ENCODE measurements at places on chromosomes 7 and 10.

DNA sequence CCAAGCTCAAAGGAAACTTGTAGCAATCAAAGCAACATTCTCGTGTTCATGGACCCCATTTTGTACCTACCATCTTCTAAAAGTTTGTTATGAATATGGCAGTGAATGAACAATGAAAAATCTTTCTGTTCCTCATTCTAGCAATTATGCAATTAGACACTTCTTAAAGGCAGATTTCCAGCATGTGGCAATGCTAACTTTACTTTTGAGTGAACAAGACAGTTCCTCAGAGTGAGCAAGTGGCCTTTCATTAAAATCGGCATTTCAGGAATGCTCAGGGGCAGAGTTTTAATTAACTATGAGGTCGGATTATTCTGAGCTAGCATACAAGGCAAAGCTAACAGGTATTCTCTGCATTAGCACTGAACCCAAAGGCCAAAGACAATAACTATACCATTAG is 48.4 kb upstream of the NFE2L3 start:
- DNase-seq: no peak

DNA sequence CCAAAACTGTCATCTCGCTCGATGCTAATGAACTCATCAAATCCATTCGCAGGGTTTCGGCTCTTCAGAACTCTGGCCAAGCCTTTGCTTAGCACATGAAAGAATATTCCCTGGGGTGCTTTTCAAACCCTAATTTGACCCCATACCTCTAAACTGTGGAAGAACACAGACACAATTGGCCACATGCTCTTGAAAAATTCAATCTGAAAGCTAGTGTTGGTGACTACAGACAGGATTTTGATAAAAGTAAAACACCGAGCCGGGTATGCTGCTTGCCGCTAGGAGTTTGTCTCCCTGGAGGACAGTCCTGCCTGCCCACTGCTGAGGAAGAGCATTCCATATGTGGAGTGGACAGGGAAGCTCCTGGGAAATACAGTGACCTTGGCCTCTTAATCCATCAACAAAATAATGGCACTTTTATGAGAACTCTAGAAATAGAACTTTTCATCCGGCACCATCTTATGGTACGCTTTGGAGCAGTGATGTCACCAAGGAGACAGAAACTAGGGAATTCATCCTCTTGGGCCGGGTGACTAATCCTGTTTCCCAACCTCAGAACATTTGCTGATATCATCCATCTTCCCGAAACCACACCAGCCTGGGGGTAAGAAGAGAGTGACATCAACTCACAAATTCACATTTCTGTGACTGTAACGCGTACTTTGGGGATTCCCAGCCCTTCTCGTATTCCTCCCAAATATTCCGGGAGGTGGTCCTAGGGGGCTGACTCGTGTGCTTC is 34.2 kb downstream of the MTURN start:
- no peak for DNase-seq

- DNase-seq: no peak
Measured at GRCh38 chr10:79044036-79044632, 24.6 kb upstream of the ZMIZ1 start.

DNA sequence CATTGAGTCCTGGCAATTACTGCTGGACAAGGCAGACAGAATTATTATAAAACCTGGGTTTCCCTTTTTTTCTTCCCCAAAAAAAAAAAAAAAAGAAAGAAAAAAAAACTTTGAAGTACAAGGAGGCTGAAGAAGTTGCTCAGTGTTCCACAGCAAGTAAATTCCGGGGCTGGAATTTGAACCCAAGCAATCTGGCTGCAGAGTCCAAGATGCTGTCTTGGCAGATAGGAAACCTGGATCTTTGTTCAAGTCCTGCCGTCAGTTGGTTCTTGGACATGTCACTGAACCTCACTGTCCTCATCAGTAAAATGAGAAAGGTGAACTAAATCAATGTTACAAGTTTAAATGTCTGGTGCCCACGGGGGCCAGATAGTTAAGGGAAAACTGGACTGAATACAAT is 35.3 kb downstream of the ARID5B start:
- no peak for DNase-seq

DNA sequence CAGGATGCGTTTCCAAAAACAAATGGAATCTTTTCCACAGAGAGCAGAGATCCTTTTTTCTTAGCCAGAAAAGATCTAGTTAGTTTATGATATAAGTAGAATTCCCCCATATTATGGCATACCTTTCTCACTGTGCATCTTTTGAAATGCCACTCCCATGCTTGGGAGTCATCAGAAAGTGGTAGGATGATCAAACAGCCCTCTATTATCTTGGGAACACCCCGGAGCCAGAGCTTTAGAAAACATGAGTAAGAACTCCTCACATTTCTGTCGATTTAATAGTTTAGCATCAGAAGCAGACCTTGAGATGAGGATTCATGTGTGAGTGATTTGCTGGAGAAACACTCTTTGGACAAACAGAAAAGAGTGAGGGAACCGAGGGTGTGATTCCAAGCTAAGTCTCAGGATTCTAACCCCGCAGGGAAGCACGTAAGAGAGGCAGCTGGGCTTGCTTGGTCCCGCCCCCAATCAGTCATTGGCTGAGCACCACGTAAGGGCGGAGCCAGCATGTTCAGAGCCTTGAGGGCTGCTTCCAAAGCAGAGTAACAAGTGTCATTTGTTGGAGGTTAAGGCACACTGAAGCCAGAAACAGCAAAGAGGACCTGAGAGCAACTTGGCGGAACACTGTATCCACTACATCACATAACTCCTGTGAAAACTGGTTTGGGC is 43.7 kb upstream of the NXPH1 start:
- no peak for DNase-seq

GRCh38 chr7:125253452-125254190 is 324.0 kb upstream of the POT1 start:
- DNase-seq: no peak

- DNase-seq: no peak
Measured at GRCh38 chr10:50464004-50464409, 159.7 kb downstream of the SGMS1 start.

- DNase-seq: no peak
Measured at GRCh38 chr10:99365736-99366135, 36.6 kb downstream of the CNNM1 start.

- DNase-seq: no peak
Measured at GRCh38 chr7:28315565-28316410, 96.5 kb upstream of the CREB5 start.

- no peak for DNase-seq
Measured at GRCh38 chr7:29229946-29230345, 35.4 kb downstream of the CHN2 start.

DNA sequence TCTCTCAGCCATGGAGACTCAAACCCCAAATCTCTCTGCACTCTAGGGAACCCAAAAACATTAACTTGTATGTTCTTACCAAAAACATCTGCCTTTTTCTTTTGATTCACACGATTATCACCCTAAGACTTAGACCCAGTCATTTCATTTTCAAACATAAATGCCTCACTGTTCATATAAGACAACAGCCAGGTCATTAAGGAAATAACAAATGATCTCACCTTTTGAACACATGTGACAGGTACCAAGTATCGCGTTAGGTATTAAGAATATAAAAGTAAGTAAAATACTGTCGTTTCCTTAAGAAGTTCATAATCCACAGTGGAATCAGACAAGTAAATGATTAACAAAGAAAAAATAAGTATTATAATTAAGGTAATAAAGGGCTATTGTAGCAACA is 8.8 kb downstream of the TM9SF3 start:
- DNase-seq: no peak

GRCh38 chr7:5492636-5493020 is 69.0 kb upstream of the TNRC18 start:
- DNase-seq: no peak

DNA sequence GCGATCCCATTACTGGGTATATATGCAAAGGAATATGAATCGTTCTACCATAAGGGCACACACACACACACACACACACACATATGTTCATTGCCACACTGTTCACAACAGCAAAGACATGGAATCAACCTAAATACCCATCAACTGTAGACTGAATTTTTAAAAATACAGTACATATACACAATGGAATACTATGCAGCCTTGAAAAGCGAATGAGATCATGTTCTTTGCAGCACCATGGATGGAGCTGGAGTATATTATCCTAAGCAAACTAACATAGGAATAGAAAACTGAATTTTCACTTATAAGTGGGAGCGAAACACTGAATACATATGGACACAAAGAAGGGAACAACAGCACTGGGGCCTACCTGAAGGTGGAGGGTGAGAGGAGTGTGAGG is 72.5 kb downstream of the MARCHF5 start:
- no peak for DNase-seq

DNA sequence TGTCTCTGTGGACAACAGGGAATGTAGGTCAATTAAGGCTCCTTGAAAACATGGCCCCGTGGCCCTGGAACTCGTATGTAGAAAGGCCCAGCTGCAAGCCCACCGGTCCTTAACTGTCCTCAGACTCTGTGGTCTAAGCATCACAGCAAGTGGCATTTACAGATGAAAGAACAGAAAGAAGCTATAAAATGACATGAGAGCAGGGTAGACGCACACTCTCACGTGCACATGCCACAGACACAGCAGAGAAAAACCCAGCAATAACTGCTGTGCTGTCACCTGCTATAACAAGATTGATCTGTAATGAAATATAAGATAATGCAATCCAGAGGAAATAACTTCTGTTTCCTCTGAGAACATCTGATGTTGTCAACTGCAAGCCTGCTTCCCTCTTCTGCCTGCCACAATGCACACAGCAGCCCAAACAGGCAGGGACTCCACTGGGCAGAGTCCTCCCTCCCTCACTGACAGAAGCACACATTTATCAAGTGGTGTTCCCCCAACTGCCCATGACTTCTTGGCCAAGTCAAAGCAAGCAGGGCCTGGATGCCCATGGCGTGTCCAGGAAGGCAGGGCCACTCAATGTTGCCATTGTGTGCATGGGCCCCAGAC is 63.9 kb downstream of the GFRA1 start:
- DNase-seq: no peak

- no peak for DNase-seq
Measured at GRCh38 chr7:31874631-31875386, 187.8 kb downstream of the PPP1R17 start.

GRCh38 chr7:151125846-151126481 is 39.7 kb downstream of the AGAP3 start:
- no peak for DNase-seq

DNA sequence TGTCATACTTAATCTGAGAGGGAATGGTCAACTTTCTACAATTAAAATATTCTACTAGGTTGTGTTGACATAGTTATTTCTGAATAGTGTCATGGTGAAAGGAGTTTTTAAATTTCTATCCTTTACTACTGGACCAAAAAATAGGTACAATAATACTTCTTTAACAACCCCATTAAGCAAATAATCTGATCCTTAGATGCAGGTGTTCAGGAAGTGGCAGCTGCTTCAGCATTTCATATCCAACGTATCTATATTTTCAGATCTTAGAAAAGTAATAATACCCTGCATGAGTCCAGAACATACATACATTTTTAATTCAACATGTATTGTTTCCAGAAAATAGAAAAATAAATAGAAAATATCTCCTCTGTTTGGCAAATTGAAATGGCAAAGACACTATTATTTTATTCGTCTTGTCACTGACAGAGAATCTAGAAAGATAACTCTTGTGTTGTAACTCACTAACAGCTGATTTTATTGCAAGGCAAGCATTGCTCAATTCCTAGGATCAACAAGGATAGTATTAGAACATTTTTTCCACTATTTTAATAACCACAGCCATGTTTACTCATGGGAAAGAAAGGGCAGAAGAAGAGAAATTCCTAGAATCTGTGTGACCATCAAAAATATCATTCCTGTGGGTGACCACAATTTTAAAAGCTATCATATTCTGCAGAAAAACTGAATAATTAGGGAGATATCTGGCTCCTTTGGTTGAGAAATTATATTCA is 159.3 kb upstream of the CNTNAP2 start:
- no peak for DNase-seq

- DNase-seq: no peak
Measured at GRCh38 chr10:76085002-76085816, 653.8 kb downstream of the LRMDA start.

DNA sequence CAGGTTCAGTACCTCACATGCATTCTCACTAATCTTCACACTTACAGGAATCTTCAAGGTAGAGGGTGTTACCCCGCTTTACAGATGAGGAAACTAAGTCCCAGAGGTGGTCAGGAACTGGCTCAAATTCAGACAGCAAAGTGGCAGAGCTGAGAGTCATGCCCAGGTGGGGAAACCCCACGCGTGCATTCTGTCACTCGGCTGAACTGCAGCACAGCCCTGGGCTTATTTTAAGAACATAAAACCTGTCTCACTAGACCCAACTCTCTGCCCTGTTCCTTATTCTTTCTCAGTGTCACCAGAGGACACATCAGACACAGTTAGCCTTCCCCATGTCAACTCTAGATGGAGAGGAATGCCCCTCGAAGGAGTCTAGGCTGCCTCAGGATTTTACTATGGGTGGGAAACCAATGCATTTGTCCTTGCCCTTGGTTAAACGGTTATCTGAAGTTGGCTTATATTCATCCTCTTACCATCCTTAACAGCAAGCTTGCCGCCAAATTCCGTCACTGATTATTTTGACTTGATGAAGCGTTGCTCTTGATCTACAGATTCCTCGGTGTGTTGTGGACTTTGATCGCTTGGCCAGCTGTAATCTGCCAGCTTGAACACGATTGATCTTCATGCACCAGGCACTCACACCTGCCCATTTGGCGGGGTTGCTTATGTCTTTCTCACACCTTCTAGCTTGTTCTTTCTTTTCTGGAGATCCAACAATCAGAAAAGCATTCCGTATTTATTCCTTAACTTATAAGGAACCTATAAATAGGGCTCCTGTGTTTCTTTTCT is 627.9 kb downstream of the SDK1 start:
- no peak for DNase-seq

- no peak for DNase-seq
Measured at GRCh38 chr10:34078017-34078744, 736.9 kb downstream of the PARD3 start.

- no peak for DNase-seq
Measured at GRCh38 chr7:95649546-95649945, 53.2 kb upstream of the PDK4 start.

DNA sequence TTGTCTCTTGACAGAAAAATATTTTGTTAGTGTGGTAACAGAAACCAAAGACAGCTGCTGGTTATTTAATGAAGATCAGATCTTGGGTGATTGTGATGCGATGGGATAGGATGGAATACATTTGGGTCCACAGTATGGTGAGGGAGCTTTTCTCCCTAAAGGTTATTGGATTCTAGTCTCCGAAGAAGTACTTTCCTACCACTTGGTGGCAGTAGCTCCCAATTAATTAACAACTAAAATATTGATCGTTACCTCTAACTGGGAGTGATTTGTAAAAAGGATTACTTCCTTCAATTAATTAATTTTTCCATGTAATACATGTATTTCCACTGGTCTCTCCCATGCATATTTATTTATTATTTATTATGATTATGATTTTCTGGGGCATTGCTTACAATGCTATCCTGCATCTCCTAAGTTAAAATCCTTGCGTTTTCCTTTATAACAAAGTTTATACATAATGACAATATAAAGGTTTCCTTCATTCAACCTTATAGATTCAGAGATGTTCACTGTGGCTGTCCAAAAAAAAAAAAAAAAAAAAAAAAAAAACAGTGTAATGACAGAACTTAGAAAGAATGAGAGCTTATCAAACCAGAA is 25.6 kb downstream of the TMEM196 start:
- DNase-seq: no peak

All from stimulated activated CD4-positive, alpha-beta T cell treated with anti-CD3 and anti-CD28 coated beads, Interleukin-4, amount 100 ng/mL, for 4 hours (primary cell).